ENCODE measurements at places on chromosomes 4 and X.

DNA sequence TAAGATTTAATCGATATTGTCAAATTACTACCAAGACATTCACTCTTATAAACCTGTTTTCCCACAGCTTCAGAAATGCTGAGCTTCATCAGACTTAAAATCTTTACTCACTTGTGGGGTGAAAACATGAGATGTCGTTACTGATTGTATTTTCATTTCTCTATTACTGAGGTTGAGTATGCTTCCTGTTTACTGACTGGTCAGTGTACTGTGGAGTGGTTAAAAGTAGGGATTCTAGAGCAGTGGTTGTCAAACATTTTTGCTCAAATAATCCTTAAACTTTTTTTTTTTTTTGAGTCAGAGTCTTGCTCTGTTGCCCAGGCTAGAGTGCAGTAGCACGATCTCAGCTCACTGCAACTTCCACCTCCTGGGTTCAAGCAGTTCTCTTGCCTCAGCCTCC, 50.3 kb downstream of the NSUN7 start:
- no peak for DNase-seq

GRCh38 chr4:74369855-74370254, 4.9 kb downstream of the EREG start:
- DNase-seq, result no peak

DNA sequence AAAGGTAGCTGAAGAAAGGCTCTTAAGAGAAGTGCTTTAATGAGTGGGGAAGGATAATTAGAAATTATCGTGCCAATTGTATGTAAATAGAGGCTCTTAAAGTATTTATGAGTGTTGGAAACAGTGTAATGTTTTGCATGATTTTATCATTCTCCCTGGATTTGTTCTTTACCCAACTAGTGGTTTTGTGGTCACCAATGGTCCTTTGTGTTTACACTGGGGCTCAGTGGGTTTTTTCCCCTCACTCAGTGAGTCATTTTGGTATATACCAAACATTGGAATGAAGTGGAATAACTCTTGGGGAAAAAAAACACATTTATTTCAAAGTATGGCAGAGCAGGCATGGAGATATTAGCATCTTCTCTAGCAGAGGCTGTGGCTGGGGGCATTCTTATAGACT, 20.8 kb upstream of the LGI2 start:
- no peak for DNase-seq

- DNase-seq, result no peak
Observed at GRCh38 chr4:94959307-94959706, 201.6 kb downstream of the BMPR1B start.

DNA sequence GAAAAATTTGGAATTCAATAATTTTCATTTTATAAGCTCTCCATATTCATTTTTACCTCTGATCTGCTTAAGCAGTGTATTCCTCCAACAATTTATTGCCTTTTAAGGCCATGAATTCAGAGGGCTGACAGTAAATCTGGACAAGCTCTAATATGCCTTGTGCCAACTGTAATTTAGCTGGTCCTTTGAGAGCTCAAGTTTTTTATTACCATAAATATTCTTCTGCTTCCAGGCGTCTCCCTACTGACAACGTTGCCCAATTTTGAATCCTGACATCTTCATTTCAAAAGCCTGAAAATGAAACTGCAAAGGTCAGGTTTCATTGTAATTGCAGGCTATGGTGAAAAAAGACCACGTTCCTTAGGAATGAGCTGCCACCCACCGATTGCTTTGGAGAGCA, 95.8 kb upstream of the GEMIN8 start:
- DNase-seq, result no peak

GRCh38 chr4:164866817-164867490, 10.0 kb upstream of the APELA start:
- DNase-seq, result no peak

Data from substantia nigra (tissue), 51 donors.